ENCODE measurements at places on chromosomes 5 and 9.
A peak's percentile ranks its signal among the peaks of the same experiment; 100 is the strongest.

DNA sequence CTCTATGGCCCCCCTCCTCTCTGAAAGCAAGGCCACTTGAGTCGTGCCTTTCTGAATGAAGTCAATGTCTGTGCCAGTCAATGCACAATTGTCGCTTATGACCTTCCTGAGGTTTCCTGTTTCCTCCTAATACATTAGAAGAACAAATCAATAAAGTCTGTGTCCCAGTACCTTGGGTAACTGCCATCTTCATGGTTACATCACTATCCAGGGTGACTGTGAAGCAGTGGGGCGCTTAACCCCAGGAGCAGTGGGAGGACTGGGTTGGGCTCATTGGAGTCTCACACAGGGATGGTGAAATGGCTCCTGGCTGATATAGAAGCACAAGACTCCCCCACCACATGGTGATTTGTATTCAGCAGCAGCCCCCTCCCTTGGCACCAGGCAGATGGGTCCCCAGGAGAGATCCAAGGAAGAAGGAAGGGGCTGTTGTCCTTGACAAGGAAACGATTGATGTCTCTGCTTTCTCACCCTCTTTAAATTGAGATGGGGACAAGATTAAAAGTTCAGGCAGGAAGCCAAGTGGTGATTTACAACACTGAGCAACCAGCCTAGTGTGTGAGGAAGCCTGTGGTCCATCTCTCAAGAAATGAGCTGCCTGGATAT is 261.9 kb upstream of the ZNF462 start:
- DNase-seq: no peak

- no peak for DNase-seq
These were observed 30.4 kb downstream of the HTR1A start for GRCh38 chr5:63931836-63932235.

GRCh38 chr9:33795281-33795680 is at the start of gene PRSS3:
Gene PRSS3 (plus strand): TSS chr9:33795561. CDS start chr9:33795574, 13 bp downstream.
- no peak for DNase-seq

DNA sequence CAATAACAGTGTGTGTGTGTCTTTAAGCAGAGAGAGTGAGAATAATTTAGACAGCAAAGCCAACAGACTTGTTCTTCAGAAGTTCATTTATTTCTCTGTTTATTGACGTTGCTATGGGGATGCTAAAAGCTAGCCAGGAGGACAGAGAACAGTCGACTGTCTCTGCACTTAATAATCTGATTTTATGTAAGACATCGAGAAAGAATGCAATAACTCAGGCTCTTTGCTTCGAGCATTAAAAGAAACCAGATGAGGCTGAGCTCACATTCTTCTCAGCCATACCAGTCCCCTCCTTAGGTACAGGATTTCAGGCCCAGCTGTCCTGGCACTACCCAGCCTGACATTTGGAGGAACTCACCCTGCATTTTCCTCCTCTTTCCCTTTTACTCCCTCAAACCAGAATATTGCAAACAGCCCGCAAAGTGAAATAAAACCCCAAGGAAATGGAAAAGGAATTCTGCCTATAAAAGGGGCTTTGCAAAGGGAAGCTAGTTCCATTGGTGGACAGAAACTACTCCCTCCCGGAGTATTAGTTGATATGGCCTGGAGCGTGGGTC is 44.5 kb upstream of the DPYSL3 start:
- peak; percentile 93 for DNase-seq

GRCh38 chr9:20611691-20612287 is 10.5 kb downstream of the MLLT3 start:
- peak; percentile 79 for DNase-seq

GRCh38 chr9:4594545-4594944 is 67.5 kb upstream of the PLPP6 start:
- DNase-seq: no peak

DNA sequence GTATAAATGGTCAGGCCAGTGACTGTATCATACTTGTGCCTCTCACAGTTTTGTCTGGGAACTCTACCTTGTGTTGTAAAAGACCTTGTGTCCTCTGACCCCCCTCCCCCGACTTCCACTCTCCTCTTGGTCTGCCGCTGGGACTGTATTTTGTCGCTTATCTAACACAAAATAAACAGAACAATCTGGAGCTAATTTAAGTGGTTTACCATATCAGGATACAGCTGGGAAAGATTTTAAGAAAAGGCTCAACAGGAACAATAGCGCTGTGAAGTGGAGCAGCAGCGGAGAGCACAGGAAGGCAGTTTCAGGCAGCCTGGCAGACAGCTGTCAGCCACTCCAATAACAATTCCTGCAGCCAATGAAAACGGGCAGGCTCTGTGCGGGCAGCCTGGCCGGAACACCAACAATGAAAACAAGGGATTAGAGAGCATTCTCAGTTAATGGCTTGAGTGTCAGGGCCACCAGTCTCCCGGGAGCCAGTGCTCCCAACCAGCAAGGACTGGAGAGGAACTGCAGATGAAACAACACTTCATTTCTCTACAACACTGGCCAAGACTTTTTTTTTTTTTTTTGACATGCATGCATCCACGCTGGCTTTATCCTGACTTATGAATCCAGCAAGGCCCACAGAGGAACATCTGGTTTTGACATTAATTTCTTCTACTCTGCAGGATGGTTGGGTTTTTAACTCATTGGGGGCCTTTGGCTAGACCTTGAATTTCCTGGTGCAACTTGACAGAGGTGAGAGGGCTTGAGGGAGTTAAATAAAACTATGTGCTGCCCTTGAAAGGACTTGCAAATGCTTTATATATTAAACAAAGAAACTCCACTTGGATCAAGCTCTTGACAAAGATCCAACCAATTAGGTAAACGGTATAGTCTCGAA is 76.7 kb downstream of the ARSB start:
- peak; percentile 65 for DNase-seq

DNA sequence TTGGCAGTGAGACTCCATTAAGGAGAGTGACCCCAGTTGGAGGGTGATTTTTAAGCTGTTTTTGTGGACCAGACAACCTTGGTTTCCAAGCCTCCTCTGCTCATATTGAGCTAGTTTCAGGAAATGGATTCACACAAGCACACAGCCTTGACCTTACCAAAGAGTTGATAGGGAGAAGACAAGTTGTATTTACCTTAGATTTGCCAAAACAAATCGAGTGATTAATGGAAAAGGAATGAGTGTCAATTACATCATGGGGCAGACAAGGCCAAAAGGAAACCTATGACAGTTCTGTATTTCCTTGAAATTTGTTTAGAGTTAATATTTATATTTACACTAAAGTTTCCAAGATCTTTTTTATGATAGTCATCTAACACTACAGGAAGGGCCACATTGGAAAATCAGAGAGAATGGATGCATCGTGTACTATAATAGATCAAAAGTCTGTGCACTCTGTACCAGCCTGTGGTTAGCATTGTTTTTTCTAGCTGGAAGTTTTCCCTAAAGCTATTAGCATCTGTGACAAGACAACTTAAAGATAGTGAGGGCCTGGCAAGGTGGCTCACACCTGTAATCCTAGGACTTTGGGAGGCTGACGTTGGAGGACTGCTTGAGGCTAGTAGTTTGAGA is 86.0 kb upstream of the FER start:
- DNase-seq: peak; percentile 41

DNA sequence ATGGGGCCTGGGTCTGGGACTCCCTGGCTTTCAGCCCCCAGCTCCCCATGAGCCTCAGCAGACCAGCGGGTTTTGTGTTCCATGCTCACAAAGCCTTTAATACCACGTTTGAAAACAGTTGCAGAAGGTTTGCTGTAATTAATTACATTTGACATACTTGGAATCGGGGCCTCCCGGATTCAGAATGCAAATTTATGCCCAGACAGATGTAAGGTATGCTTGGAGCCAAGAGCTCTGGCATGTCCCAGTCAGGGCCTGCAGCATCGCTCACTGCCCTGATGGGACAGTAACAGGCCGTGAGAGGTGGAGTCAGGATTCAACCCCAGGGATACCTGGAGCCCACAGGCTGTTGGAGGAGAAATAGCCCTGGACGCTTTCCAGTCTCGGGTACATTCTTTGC is 12.2 kb downstream of the ZNF618 start:
- DNase-seq: peak; percentile 41

DNA sequence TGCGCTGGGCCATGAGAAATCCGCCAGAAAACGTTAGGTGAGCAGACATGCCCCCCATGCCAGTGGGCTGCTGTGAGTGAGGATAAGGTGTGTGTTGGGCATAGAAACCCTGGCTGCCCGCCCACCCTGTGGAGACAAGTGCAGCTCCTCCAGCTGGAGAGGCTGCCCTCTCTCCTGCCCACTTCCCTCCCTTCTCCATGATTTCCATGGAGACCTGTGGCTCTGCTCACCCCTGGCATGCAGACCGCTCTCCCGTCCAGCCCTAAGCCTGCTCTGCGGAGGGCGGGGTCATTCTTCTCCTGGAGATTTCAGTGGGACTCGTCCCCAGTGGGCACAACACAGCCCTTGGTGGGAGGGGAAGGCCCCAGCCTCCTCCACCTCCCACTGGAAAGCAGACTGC is 133.0 kb upstream of the FAM120A start:
- DNase-seq: no peak

DNA sequence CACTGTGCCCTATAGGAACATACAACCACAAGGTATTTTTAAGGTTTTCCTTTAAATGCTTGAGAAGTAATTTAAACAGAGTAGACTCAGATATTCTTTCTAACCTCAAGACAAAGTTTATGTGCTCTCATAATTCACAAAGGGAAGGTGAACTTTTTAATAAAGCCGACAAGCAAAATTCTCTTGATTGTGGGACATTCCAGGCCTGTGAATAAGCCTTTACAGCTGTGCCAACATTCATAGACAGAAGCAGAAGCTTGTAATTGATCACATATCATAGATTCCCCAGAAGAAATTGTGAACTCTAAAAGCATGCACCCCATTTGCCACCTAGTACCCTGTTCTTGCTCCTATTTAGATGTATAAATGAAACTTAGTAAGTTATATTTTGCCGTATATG is 1107.8 kb upstream of the SEMA6A start:
- DNase-seq: peak; percentile 14

GRCh38 chr9:76529653-76530052 is 70.7 kb downstream of the GCNT1 start:
- no peak for DNase-seq

GRCh38 chr5:177313561-177314259 is 2.0 kb upstream of the MXD3 start:
- DNase-seq: no peak

GRCh38 chr9:121778252-121779225 is 127.1 kb downstream of the DAB2IP start:
- DNase-seq: no peak

DNA sequence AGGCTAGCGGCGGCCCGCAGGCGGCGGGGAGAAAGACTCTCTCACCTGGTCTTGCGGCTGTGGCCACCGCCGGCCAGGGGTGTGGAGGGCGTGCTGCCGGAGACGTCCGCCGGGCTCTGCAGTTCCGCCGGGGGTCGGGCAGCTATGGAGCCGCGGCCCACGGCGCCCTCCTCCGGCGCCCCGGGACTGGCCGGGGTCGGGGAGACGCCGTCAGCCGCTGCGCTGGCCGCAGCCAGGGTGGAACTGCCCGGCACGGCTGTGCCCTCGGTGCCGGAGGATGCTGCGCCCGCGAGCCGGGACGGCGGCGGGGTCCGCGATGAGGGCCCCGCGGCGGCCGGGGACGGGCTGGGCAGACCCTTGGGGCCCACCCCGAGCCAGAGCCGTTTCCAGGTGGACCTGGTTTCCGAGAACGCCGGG is 253 bp downstream of the SLC12A2 start:
- DNase-seq: peak; percentile 52

GRCh38 chr5:57221049-57221568 is 47.2 kb downstream of the GPBP1 start:
- DNase-seq: peak; percentile 43

- no peak for DNase-seq
These were observed 13.3 kb downstream of the PHAX start for GRCh38 chr5:126613941-126614592.

- DNase-seq: no peak
These were observed 59.4 kb upstream of the DNAH5 start for GRCh38 chr5:14003936-14004335.

DNA sequence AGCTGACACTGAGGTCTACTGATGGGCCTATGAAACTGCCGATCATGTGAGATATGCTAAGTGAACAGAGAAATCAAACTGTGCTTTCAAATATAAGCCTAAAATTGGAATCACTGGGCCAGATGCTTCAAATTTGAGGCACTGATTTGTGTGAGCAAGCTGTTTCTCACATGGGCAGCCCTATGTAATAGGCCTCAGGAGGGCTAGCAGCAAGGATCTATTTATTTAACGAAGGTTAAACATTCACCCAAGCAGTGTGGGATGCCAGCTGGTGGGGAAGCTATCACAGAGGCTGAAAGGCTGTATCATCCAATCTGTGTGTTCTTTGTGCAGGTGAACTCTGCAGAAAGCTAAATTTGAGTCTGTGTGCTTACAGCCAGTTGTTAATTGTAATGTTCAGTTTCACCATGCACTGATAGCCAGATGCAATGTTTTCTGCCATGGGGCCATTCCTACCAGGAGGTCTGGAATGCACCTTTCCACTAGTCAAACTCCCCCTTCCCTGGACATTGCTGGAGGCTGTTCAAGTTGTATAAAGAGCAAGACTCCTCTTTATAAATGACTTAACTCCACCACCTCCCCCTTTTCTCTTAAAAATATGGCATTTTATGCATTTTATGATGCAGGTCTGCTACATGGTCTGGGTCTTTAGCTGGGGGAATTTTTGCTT is 228.9 kb downstream of the SH3GL2 start:
- no peak for DNase-seq

Data from fibroblast of gingiva (primary cell).